ENCODE measurements at places on chromosomes 6 and 20.

- no peak for DNase-seq
These were observed 19.3 kb downstream of the FGD2 start for GRCh38 chr6:37024656-37025337.

DNA sequence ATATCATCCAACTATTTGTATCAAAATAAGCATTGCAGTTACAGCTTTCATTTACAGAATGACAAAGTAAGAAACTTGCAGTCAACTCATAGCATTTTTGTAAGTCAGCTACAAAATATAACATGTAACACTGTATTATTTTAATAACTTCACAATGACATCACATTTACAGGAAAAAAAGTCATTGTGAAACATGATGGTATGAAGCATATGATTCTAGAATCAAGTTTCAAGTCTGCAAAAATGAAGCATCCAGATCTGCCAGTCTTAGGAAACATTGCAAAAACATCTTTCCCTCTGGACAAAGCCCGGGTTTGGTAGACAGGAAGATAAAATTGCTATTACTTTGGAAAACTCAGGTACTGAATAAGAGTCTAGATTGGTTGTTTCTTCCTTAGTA lies 263.9 kb upstream of the NT5E start:
- no peak for DNase-seq

DNA sequence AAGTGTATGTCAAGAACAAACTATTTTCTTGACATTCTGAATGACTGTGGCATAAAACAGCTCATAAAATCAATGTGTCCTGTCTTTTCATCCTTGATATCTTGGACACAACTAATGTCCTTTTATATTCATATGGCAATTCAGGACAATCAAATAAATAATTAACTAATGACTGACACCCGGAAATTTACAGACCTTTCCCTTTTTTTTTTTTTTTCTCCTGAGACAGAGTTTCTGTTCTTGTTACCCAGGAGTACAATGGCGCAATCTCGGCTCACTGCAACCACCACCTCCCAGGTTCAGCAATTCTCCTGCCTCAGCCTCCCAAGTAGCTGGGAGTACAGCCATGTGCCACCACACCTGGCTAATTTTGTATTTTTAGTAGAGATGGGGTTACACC lies 107.1 kb upstream of the LGSN start:
- no peak for DNase-seq

DNA sequence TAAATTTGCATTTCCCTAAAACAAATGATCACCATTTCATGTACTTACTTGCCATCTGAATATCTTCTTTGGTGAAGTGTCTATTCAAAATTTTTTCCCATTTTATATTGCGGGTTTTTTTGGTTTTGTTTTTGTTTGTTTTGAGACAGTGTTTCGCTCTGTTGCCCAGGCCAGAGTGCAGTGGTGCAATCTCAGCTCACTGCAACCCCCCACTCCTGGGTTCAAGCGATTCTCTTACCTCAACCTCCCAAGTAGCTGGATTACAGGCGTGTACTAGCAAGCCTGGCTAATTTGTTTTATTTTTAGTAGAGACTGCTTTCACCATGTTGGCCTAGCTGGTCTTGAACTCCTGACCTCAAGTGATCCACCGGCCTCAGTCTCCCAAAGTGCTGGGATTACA lies 9.1 kb upstream of the REPS1 start:
- no peak for DNase-seq

- no peak for DNase-seq
These were observed 31.8 kb downstream of the CDH22 start for GRCh38 chr20:46276531-46276930.

DNA sequence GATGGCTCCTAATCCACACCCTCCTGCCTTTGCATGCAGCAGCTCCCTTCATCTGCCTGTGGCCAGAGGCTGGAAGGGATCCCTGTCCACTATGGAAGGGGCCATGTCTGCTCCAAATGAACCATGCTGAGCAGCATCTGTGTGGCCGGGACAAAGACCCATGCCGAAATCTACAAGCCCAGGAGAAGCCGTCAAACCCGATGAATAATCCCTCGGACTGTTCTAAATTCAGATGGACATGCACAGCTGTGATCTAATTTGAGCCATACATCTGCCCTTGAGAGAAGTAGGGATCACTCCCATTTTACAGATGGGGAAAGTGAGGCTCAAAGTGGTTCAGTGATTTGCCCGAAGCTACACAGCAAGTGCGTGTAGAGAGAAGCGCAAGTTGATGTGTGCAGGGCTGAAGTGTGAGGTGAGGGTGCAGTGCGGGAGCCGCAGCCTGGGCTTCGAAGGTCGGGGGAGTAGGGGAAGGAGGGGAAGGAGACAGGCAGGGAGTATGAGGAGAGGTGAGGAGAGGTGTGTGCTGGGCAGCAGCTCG lies 22.6 kb upstream of the CDH22 start:
- no peak for DNase-seq

DNA sequence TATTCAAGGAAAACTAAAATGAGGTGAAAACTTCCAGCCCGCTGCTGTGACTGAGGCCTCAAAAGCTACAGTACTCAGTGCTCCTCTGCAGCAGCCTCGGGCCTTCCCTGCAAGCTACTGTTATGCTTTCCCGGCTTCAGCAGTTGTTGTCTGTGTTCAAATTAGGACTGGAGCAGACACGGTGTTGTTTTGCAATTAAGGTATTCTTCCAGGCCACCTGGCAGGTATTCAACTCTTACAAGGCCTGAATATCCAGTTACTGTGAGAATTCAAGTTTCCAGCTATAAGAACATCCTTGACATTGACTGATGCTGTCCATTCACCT lies 10.7 kb downstream of the TXNDC5 start:
- DNase-seq = no peak

GRCh38 chr6:170444056-170444591 lies 109.0 kb downstream of the PSMB1 start:
- DNase-seq = no peak

DNA sequence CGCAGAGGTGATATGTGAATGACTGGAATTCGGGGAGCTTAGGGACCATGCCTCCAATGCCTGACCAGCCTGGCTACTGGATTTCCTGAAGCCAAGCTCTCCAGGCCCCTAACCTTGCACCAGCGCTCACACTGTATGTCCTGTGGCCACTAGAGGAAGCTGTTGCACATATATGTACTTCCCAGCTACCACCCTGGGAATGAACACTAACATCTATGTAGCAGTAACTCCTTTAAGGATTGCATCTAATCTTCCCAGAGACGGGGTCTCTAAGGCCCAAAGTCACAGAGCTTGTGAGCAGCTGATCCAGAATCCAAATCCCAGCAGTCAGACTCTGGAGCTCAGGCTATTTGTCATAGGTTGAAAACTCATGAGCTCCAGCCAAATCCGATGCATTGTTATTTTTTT lies 20.4 kb upstream of the BPIFB1 start:
- no peak for DNase-seq

DNA sequence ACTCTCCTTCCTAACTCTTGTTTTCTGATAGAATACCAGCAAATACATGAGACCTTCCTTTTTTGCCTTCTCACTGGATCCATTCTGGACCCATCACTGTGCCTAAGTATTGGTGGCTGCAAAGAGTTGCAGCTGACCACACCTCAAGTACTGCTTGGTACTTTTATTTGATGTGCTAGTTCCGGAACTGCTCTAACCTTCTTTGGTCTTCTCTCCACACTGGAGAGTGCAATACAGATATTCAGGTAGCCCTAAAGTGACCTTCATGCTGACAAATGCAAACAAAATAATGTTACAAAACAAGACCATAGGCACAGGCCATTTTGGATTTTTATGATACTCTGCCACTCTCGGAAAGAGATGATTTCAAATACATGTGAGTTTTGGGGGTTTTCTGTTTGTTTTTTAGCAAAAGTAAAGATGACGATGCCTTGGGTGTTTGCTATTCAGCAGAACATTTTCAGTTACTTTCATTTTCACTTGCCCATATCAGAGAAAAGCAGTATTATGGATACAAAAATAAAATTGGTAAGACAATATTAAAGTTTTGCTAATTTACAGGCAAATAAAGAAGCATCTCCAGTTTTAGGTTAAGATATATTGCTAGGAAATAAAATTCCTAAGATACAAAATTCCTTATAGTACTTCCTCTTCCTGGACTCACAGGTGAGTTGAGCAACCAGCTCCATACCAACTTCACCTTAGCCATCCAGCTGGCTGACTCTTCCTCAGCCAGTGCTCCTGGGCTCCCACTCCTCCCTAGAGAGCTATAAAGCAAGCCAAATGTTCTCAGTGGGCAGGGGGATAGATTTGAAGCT lies 42.0 kb downstream of the PTPRK start:
- DNase-seq = no peak

- DNase-seq = no peak
These were observed 32.4 kb downstream of the AAR2 start for GRCh38 chr20:36268440-36269342.

GRCh38 chr6:53436526-53437303 lies 88.0 kb upstream of the ELOVL5 start:
- DNase-seq = no peak

GRCh38 chr6:148463671-148464070 lies 121.0 kb downstream of the SASH1 start:
- DNase-seq = no peak

DNA sequence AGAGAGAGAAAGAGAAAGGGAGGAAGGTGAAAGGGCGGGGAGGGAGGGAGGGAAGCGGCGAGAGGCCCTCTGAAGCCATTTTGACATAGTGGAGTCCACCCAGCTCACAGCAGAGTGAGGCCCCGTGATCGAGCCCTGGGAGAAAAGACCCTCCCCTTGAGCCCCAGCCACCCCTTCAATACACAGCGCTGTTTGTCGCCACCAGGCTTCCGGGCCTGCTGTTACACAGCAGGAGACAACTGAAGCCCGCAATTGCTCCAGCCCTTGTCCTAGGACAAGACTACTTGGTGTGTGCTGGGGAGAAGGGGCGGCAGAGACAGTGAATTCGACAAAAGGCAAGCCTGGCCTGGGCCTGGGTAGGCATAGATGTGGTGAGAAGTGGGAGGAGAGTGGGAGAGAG lies 67.3 kb downstream of the PRR18 start:
- DNase-seq = no peak

- DNase-seq = no peak
These were observed 23.7 kb downstream of the CST1 start for GRCh38 chr20:23727016-23727415.

GRCh38 chr6:148648754-148649453 lies 97.9 kb upstream of the UST start:
- DNase-seq = no peak

DNA sequence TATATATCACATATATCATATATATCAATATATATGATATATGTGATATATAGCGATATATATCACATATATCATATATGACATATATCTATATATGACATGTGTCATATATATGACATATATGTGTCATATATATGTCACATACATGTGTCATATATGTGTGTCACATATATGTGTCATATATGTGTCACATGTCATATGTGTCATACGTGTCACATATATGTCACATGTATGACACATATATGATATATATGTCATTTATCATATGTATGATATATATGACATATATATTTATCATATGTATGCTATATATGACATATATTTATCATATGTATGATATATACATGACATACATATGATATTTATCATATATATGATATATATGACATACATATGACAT lies 27.6 kb upstream of the ZNF292 start:
- no peak for DNase-seq

GRCh38 chr6:159249128-159249527 lies 79.9 kb downstream of the FNDC1 start:
- no peak for DNase-seq

GRCh38 chr20:20664795-20665589 lies 47.5 kb downstream of the RALGAPA2 start:
- DNase-seq = no peak

DNA sequence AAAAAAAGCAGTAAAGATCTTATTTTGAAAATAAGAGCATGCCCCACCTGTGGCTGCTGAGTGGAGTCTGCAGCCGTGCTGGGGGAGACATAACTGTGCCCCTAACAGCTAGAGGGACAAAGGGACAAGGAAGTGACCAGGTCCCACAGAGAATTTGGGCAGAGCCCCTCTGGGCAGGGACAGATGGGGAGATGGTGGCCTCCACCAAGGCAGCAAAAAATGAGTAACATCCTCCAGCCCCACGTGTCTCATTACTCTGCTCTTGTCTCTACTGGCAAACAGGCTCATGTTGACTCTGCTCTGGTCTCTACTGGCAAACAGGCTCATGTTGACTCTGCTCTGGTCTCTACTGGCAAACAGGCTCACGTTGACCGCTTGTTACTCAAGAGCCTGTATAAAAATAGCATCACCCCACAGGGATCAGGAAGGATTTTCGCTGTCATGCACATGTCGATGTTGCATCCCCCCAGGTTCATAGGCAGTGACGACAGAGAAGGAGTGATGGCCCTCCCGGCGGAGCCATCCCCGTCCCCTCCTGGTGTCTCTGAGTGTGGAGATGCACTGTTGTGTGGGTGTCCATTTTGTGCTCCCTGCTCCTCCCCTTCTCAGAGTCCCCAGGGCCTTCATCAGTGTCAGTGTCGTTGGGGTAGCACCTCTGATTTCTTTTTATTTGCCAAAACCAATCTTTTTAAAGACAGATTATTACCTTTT lies 17.3 kb upstream of the PCMTD2 start:
- no peak for DNase-seq

- DNase-seq = no peak
These were observed 645.8 kb upstream of the ARID1B start for GRCh38 chr6:156131221-156131903.

- DNase-seq = no peak
These were observed 255.5 kb upstream of the NRSN1 start for GRCh38 chr6:23870496-23870895.

GRCh38 chr6:43274916-43275597 lies 23.0 kb upstream of the SLC22A7 start:
- DNase-seq = no peak

GRCh38 chr6:45998524-45998923 lies 17.1 kb downstream of the CLIC5 start:
- DNase-seq = no peak

DNA sequence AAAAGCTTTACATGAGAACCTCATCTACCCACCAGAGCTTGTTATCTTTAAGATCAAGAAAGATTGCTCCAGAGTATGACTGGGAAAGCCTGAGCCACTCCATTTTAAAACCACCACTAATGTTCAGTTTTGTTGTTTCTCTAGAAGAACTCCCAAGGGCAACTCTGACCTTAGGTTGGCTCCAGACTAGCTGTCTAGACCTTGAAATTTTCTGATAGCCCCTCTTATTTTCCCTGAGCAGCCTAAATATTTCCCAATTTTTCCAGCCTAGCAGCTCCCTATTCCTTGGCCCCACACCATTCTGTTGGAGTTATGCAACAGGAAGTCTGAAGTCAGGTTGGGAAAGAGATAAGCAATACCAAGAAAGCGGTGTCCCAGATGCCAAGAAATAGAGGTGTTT lies 84.6 kb upstream of the TCF21 start:
- DNase-seq = no peak

GRCh38 chr6:38025451-38025850 lies 205.9 kb downstream of the ZFAND3 start:
- no peak for DNase-seq

GRCh38 chr6:106773522-106773921 lies 144.1 kb downstream of the QRSL1 start:
- no peak for DNase-seq

GRCh38 chr6:7541175-7542064 lies at the start of gene DSP:
Gene DSP (plus strand): TSS chr6:7541671. CDS start chr6:7541916, 245 bp downstream.
- DNase-seq = no peak
